Activated CD4-positive, CD25-positive, alpha-beta regulatory T cell treated with anti-CD3 and anti-CD28 coated beads, Interleukin-2, amount 50 U/mL, for 72 hours (primary cell): ENCODE measurements at places on chromosomes 7 and 10.

DNA sequence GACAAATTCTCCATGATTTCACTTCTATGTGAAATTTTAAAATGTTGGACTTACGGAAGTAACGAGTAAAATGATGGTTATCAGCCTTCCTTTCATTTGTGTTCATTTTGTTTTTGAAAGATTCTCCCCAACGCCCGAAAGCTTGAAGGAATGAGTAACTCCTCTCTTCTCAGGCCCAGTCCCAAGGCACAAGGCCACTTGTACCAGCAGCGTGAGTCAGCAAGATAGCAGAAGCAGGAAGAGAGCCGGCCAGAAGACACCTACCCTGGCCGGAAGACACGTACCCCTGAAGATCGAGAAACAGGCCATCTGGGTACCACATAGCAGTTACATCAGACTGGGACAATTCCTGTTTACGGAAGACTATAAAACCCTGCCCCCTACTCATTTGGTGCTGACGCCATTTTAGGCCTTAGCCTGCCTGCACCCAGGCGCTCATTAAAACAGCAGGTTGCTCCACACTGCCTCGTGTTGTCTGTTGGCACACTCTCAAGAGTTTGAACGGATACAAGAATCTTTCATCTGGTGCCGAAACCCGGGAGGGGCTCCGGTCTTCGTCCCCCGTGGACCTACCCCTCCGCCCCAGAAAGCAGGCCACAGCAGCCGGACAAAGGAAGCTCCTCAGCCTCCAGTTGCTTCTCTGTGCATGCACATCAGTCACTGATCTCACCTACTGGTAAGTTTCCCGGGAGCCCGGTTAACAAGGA, 60.4 kb downstream of the LRRC17 start:
- no peak for DNase-seq

DNA sequence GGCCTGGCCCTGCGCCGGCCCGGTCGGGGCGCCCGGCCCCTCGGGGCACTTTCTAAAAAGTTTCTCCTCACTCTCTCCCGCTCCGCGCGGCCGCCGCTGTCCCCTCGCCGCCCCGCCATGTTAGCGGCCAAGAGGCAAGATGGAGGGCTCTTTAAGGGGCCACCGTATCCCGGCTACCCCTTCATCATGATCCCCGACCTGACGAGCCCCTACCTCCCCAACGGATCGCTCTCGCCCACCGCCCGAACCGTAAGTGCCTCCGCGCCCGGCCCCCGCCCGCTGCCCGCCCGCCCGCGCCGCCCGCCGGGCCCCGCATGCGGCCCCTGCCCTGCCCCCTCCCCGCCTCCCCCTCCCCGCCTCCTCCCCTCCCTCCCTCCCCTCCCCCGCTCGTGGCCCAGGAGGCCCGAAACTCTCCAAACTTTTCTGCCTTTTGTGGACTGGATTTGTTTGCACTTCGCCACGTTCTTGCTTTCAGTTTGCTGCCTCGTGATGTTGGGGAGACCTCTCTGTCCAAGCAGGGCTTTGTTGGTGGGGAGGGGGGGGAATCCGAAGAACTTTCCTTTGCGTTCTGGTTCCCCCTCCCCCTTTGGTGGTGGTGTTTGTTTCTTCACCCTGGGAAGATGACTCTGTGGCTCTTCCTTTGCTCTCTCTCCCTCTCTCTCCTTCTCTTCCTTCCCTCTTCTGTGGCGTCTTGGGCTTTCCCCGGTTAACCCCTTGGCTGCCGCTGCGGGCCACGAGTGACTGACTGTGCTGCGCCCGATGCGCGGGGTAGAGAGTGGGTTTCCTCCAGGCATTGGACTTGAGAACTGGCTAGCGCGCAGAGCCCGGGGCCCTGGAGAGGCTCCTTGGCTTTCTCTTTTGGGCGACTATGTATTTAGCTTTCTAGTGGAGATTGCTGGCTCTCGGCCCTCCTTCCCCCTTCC, 1.6 kb downstream of the TCF7L2 start:
- DNase-seq = no peak

DNA sequence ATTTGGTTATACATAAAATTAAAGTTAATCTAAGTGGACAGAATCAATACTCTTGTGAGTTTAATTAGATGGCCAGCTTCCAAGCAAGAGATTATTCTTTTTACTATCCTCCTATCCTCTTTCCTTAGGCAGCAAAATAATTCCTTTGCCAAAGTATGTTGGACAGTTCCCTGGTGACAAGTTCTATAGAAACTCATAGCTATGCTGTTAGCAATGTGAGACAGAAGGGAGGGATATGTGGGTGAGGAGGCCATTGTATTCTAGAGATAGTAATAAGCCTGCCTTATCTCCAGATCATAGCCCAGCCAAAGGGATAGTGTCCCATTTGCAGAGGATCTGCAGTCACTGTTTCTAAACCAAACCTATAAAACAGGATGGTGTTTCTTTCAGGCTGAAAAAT, 181.6 kb upstream of the HDAC9 start:
- DNase-seq = no peak

GRCh38 chr7:18504965-18505364, 9.4 kb downstream of the HDAC9 start:
- no peak for DNase-seq

DNA sequence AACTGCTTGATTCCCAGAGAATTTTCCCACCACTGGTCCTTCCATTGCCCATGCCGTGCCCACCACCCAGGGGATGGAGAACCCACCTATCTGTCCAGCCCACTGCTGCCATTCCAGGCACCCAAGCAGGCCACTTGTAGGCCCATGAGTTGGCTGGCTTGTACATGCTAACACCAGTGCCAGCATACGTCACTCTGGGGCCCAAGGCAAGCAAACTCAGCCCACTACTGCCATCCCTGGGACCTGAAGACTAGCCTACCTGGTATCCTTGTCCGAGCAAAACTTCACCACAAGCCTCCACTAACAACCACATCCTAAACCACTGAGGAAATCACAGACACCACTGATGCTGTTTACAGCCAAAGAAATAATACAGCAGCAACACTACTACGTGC, 44.7 kb upstream of the CDK6 start:
- no peak for DNase-seq

GRCh38 chr10:59109826-59110225, 66.6 kb upstream of the PHYHIPL start:
- no peak for DNase-seq

GRCh38 chr10:125343118-125343925, 183.0 kb upstream of the CTBP2 start:
- DNase-seq = no peak

- no peak for DNase-seq
Observed at GRCh38 chr7:28980451-28981160, 22.5 kb upstream of the TRIL start.

DNA sequence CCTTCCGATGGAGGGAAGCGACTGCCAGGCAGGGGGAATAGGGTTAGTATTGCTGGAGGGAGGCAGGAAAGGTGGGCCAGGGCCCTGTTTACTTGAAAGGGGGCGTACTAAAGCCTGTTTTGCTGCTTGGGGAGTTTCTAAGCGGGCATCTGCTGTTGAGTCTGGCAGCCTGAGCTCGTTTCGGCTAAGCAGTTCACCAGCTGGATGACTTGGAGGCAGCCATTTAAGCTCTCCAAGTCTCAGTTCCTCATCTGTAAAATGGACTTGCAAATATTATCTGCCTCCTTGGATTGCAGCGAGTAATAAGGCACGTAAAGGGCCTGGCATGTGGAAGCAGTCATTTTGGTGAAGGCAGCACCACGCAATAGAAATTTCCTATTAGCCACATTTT, 44.0 kb downstream of the LDB3 start:
- no peak for DNase-seq

DNA sequence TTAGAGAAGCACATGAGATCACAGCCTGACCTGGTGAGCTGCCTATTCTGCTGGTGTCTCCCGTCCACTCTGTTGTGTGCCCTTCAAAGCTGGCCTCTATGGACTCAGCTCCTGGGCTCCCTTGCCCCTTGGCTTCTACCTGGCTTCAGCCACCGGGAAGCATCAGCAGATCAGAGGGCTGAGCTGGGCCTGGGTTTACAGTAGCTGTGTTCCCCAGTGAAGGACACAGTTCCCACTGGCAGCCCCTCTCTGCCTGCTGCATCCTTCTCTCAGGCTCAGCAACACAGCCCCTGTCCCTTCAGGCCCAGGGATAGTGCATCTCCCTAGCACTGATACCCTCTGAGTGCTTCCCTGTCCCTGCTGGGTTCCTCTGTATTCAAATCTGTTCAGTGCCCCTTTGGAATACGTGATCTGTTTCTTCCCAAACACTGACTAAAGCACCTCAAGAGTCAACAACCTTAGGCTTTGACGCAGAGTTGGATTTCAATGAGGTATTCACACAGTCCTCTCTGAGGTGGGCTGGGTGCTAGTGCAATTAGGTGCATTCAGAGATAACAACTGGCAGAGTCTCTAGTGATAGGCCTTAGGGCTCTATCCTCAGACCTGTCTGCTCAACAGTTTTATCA, 109.8 kb downstream of the GRID1 start:
- no peak for DNase-seq

DNA sequence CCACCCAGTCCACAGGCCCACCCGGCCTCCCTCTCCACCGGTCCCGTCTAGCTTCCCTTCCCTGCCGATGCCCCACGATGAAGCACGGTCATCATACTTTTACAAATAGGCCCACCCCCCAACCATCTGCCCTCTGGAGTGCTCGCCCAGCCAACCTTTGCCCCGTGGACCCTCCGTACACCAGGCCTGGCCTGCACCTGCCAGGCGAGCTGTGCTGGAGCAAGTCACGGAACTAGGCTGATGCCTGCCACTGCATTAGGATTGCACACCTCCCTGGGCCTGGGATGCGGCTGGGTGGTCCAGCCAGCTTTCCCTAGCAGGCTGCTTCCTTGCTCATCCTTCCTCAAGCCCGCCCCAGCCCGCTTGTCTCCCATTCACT, 44.7 kb downstream of the PPIF start:
- DNase-seq = peak; percentile 6

- DNase-seq = no peak
Observed at GRCh38 chr7:126569402-126569801, 683.3 kb downstream of the GRM8 start.

DNA sequence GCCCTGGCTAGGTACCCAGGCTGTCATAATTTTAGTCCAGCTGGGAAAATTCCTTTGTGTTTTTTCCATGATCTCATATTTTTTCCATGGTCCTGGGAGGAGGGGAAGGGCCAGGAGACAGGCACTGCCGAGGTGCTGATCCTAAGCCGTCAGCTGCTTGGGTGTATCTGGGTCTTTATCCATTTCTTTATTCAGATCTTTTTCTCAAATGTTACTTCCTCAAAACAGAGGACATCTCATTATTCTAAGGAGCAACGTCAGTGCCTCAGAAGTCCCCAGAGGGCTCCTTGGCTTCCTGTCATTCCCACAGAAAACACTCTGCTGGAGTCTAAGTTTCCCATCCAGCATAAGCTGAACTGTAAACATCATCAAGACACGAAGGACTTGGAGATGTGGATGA, 2.8 kb upstream of the OR6V1 start:
- no peak for DNase-seq

GRCh38 chr7:4085937-4086691, 596.0 kb upstream of the FOXK1 start:
- DNase-seq = no peak

DNA sequence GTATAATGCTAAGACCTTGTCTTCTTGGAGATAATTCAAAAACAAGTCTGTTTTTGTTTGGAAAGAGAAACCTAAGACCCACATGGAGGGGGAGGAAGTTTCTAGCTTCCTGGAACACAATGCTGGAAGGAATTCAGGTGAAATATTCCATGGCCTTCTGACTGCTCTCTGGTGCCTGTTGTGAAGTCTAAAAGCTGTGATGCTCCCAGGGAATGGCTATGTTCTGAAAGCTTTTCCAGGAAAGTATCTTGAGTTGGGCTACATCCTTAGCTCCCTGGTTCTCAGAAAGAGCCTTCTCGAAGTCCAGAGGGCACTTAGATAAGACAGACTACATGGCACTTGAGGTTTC, 12.5 kb upstream of the PFKP start:
- DNase-seq = no peak

DNA sequence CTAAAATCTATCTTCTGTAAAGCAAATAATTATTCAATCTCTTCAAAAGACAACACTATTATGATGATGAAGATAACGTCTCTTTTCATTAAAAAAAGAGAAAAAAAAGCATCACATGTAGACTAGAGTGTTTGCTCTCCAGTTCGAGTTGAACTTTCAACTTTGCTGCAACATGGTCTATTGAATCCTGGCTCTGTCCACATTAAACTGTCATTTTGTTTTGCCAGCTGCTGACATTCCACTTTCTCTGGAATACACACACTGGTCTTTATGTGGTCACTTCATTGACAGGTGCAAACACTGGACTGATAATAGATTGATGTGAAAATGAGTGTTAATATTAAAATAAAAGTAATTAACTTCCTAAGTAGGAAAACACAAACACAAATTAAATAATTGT, 61.7 kb downstream of the PTF1A start:
- DNase-seq = no peak

DNA sequence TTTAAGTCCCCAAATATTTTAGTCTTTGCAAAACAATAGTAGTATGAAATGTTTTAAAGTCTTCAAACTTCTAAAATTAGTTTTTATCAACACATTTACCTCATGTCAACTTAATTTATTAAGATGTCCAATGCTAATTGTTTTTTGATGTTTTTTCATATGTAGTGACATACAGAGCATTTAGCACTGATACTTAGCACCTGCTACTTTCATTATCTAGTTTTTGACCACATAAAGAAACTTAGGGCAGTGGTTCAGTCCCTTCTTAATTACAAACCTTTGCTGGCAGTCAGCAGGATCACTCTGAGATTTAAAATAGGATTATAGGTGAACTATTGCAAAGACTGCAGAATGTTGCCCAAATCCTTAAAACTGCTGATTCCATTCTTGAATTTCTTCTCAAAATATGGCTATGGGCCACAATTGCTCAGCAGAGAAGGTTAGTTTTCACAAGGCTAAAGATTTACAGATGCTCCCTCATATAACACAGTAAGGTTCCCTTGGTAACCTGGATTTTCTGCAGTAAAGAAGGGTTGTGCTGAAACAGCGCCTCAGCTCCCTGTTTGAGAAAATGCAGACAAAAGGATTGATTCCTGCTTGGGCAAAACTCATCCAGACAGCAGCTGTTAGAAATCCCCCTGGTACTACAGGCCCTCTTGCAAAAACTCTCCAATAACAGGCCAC, 3.4 kb downstream of the GPR85 start:
- no peak for DNase-seq
